Activated CD4-positive, alpha-beta T cell treated with anti-CD3 and anti-CD28 coated beads, Interleukin-2, amount 10 ng/mL, durations not matched to agents 24 days and 14 days (primary cell): ENCODE measurements at places on chromosomes 7 and 10. TPM values are rescaled to one million over a fixed set of nuclear protein-coding genes. Genes with fewer than 3 reads are reported as not detected.

The DDIT4 gene
- total RNA-seq: 260 and 271 TPM in 2 replicates

The PRLHR gene
- total RNA-seq: not detected in 2 replicates

The ZNF273 gene
- total RNA-seq: 8.7 and 9.4 TPM in 2 replicates

The CNPY1 gene
- not detected in 2 replicates for total RNA-seq

The TAS2R60 gene
- not detected in 2 replicates for total RNA-seq

The PRPS1L1 gene
- total RNA-seq: not detected in 2 replicates

The ITIH5 gene
- total RNA-seq: not detected in 2 replicates

The SPDYE6 gene
- not detected in 2 replicates for total RNA-seq

The CCT6A gene
- 339 and 342 TPM in 2 replicates for total RNA-seq

The LRIT1 gene
- total RNA-seq: not detected in 2 replicates

The RHOBTB1 gene
- 0.69 TPM in 1 of 2 replicates, not detected in the other for total RNA-seq

- peak; percentile 77 for DNase-seq
Measured at GRCh38 chr10:75401569-75402485, at the start of gene ZNF503. Gene ZNF503, minus strand, starts transcription at chr10:75401764. Its CDS starts 345 bp downstream, at chr10:75401419.

- DNase-seq: peak; percentile 80
Measured at GRCh38 chr10:48215486-48216203, 58.9 kb downstream of the FRMPD2 start.

DNA sequence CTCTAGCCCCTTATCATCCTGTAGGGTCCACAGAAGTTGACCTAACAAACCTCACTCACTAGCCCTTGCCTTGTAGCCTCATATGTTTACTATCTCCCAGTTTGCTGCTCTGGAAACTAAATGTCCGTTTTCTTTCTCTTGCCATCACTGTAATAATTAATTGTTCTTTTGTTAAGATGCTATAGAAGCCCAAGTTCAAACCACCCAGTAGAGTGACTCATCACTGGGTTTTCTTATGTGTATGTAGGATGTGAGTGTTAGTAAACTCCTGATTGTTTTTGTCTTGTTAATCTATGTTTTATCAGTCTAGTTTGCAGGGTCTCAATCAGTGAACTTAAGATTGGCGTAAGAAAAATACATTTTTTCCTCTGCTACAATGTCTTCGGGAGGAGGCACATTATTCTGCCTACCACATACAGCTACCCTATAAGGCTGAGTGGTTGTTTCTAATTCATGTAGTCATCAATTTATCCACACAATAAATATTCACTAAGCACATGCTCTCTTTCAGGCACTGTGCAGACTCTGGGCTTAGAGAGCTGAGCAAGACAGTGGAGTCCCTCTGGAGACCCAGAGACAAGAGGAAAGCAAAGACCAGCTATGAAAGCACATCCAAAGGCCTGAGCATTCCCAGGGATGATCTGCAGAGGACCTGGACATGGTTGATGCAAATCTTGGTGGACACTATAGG, 474.1 kb upstream of the AKR1E2 start:
- no peak for DNase-seq

DNA sequence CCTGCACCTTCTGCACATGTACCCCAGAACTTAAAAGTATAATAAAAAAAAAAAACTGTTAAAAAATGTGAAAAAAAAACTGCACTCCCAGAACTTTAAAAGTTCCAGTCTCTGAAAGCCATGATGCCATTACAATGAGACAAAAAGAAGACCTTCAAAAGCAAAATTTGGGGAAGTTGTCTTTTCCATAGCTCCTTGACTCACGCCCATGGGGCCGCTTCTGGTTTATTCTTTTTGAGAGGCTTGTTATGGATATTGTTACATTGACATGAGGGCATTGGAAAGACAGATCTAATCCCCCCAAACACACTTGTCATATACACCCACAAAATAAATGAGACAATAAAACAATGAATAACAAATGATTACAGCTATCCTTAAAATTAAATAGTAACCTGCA, 798 bp downstream of the BLNK start:
- no peak for DNase-seq

DNA sequence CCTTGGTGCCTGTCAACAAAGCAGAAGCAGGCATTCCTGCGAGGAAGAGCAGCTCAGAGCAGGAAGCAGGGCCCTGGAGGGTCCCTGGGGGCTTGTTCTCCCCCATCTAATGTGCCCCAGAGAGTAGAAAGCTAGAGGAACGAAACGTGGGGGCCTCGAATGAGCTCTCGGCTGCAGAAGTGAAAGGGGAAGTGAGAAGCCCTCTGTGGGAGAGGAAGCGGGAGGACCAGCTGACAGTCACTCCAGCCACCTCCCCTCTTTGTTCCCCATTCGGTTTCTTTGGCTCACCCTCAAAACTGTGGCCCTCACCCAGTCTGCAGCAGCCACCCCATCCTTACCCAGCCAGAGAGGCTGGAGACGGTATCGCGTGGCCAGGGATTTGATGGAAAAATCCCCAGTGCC, 25.0 kb downstream of the C10orf105 start:
- DNase-seq: peak; percentile 84

- DNase-seq: peak; percentile 93
Measured at GRCh38 chr10:102644646-102645387, 538 bp downstream of the TRIM8 start.

- no peak for DNase-seq
Measured at GRCh38 chr10:62653254-62653653, 151.3 kb upstream of the ADO start.

DNA sequence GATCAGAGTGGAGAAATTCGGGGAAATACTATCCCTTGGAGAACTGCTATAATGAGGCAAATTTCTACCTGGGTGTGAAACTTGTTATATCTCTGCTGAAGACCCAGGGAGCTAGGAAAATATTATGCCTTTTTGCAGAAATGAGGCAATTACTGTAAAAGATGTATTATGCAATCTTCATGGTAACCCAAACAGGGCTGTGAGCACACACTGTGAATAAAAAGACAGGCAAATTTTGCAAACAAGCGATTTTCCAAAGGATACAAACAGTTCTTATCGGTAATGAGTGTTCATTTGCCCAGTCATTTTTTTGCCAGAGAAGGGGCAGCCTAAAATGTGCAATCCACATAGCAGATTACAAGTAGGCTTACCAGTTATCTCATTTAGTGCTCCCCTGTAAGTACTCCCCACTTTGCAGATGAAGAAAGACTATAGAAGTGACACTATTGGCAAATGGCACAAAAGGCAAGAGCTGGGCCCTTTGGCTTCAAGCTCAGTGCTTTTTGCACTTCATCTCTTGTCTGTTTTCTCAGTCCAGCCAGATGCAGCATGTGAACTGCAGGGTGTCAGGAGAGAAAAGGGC, 205.8 kb downstream of the HECW1 start:
- no peak for DNase-seq

- no peak for DNase-seq
Measured at GRCh38 chr10:67603701-67604100, 92.3 kb downstream of the CTNNA3 start.

- no peak for DNase-seq
Measured at GRCh38 chr7:69873512-69873911, 275.2 kb downstream of the AUTS2 start.

GRCh38 chr10:11713963-11714362, 28.2 kb upstream of the ECHDC3 start:
- DNase-seq: no peak

DNA sequence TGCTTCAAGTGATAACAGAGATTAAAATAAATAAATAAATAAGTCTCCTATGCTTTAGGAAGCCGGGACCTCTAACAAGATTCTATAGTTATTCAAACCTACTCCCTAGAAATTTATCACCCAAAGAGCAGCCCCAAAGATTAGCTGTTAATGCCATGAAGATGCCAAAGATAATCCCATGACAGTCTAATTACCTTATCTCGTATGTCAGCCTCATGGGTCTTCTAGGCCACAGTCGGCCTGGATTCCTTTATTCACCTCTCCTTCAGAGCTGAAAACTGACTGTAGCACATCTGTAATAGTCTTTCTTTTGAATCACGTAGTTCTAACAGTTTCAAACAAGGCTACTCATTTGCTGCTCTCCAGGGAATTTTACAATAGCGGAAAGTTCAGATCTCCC, 24.2 kb downstream of the COL1A2 start:
- DNase-seq: no peak

GRCh38 chr10:117662126-117662525, 119.6 kb downstream of the EMX2 start:
- DNase-seq: no peak

DNA sequence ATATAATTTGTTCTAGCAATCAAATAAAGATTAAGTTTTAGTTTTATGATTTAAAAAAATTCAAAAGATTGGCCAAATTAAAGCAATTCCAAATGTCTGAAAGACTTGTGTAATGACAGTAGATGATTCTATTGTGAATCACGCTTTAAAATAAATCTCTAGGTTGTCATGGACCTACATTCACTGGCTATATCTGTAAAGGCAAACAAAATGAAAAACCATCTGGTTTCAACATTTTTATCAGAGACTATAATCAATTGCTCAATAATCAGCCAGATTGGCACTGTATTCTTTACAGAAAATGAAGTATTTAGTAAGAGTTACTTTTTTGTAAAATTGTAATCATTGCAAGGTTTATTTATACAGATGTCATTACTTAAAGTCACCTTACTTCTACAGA, 60.7 kb downstream of the DGKB start:
- no peak for DNase-seq

DNA sequence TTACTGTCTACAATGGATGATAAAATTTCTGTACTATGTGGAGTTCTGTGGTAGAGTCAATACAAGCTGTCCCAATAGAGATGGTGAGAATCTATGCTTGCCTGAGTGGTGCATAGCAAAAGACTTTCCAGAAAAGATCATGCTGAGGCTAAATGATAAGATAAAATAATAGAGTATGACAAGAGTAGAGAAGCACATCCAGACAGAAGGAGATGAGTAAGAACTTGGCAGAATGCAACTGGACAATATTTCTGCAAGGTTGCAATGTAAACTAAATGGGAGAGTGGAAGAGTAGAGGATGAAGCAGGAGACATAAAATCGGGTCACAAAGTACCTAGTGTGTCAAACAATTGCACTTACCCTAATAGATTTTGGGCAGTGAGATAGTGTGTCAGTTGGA, 347.6 kb downstream of the MDFIC start:
- DNase-seq: no peak

DNA sequence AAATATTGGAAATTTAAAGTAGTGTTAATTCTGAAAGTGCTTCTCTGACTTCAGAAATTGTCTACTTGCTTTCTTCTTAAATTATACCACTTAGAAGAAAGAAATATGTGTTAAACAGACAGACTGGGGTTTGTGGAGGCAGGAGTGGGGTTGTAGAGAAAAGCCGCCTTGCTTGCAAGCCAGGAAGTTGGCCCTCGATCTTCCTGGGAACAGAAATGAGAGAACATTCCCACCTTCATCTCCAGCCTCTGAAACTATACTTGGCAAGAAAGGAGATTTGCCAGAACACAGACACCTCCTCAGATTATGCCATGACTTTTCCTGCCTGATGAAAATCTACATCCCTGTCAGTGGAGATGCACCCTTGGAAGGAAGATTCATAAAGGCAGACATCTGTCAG, 171.2 kb upstream of the CHRM2 start:
- no peak for DNase-seq

DNA sequence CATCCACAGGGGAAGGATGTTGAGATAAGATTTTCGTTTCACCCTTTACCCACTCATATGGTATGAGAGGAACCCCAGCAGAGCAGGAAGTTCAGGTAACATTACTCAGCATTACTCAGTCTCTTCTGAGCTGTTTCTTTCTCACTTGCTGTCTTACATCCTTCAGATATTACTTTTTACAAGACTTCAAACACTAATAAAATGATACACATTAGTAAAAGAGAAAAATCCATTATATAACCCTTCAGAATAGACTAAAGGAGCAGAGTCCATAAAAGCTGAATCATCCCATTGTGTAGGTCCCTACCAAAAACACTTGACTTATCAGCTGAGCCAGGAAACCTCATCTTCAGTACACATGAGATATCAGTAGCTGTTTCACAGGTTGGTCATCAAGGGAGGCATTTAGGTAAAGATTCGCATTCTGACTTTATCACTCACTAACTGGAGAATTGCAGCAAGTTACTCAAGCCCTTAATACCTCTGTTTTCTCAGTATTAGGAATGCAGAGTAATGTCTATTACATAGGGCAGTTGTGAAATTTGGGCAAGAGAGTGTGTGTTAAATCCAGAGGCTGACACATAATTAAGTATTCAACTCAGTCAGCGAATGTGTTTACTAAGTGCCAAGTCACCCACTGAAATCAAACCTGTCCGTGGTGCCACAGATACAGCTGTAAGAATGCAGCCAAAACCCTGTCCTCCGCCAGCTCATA, 44.7 kb downstream of the KLF6 start:
- DNase-seq: no peak

DNA sequence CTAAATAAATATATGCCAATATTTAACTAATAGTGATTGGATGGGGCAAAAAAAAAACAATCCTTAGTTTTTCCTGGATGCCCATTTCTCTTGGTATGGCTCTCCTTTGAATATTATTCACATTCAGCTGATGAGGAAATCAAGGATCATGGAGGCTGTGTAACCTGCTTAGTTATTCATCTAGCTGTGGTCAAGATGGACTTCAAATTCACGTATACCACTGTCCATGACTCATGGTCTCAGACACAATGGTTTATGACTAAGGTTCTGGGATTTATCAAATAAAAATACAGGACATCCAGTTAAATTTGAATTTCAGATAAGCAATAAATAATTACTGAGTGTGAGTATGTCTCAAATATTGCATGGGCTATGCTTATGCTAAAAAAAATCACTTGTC, 191.5 kb upstream of the CELF2 start:
- DNase-seq: no peak

- no peak for DNase-seq
Measured at GRCh38 chr10:90959826-90960225, 38.9 kb upstream of the ANKRD1 start.

DNA sequence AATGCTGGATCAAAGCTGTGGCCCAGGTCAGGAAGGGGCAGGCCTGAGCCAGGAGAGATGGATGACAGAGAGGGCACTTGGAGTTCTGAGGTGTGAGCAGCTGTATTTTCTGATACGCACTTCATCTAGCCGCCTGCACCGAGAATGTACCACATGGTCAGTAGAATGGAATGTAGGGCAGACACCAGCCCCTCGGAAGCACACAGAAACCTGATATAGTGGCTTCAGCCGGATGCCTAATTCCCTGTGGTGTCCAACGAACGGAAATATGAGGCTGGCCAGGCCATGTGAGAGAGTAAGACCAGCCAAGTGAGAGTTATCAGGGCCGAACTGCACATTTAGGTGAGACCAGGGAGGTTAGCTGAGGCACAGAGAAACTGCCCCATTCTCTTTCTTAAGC, 46.7 kb upstream of the PLCE1 start:
- no peak for DNase-seq

DNA sequence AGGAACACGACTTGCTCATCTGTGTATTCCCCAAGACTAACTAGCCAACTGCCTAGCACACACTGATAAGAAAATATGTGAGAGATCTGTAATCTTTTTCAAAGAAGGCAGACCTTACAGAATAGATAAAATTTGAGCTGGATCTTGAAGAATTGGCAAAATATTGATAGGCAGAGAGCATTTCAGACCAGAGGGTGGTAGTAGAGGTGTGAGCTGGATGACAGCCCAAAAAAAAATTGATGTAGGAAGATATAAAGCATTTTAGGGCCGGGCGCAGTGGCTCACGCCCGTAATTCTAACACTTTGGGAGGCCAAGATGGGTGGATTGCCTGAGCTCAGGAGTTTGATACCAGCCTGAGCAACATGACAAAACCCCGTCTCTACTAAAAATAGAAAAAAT, 1.2 kb upstream of the ZNF746 start:
- no peak for DNase-seq
